ENCODE measurements at places on chromosomes 2 and 18.

GRCh38 chr2:216629784-216630183 lies 3.4 kb upstream of the IGFBP2 start:
- DNase-seq = no peak

DNA sequence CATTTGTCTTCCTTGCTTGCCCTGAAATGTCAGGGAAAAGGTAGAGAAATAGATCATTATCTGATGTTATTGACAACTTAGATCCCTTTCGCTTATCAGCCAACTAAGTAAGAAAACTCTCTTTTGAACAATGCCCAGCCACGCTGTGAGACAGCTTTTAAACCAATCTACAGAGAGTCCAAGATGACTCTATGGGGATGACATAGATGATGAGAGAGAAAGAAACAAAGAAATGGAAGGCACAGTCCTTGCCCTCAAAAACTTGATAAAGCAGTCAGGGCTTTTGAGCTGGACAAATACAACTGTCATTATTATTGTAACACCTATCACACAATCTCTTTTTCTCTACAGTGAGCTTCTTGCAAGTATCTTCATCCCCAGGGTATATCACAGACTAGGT lies 222.6 kb downstream of the SETBP1 start:
- DNase-seq = no peak

GRCh38 chr2:174587579-174587978 lies 10.0 kb downstream of the WIPF1 start:
- no peak for DNase-seq

- DNase-seq = no peak
These were observed 90.1 kb upstream of the LRP1B start for GRCh38 chr2:142220901-142221300.

DNA sequence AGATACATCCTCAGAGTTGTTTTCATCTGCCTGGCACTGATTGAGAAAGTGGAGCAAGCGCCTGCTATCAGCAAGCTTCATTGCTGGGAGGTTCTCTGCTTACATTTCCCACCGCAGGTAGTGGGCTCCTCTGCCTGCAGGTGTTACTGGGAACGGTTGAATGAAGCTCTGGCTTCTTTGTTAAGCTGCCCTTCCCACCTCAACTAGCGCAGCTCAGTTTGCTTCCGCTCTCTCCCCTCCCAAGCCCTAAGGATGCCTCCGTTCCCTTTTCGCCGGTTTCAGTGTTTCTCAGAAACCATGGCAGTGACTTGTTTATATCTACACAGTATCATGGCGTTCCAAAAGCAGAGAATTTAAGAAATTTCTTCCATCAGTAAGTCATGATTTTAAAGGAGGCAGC lies 72.2 kb upstream of the B3GNT7 start:
- no peak for DNase-seq

- no peak for DNase-seq
These were observed 172.2 kb upstream of the RASGRP3 start for GRCh38 chr2:33304032-33304864.

GRCh38 chr2:11947956-11948355 lies 201.5 kb downstream of the LPIN1 start:
- DNase-seq = no peak

DNA sequence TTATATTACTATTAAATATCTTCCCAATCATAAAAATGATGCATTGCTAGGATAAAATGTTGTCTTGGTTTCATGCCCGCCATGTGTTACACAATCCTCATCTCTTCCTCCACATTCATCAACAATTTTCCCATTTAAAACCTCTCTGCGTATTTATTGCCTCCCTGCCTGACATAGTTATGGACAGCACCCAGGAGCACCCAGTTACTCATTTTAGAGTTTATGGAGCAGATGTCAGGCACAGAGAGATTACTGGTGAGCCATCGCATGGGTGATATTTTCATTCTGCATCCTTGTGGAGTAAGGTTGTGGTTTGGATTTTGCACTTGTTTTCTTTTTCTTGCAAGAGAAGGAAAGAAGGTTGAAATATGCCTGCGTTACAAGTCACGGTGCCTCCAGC lies 116.7 kb upstream of the NPAS2 start:
- DNase-seq = no peak

DNA sequence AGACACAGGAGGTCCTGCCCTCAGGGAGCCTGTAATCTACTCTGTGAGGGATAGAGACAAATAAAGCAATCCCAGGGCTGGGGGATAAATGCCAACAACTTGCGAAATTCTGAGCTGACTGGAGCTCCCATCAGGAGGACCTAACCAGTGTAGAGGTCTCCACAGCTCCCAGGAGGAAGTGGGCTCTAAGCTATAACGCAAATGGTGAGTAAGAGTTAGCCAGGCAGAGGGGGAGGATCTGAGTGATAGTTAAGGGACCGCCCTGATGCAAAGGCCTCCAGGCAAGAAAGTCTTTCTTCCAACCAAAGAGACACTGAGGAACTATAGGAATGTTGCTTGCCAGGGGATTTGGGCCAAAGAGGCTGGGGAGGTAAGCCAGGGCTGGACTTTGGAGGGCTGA lies 16.0 kb upstream of the ZNF532 start:
- DNase-seq = no peak

GRCh38 chr2:181848261-181848886 lies 43.2 kb upstream of the ITPRID2 start:
- no peak for DNase-seq

DNA sequence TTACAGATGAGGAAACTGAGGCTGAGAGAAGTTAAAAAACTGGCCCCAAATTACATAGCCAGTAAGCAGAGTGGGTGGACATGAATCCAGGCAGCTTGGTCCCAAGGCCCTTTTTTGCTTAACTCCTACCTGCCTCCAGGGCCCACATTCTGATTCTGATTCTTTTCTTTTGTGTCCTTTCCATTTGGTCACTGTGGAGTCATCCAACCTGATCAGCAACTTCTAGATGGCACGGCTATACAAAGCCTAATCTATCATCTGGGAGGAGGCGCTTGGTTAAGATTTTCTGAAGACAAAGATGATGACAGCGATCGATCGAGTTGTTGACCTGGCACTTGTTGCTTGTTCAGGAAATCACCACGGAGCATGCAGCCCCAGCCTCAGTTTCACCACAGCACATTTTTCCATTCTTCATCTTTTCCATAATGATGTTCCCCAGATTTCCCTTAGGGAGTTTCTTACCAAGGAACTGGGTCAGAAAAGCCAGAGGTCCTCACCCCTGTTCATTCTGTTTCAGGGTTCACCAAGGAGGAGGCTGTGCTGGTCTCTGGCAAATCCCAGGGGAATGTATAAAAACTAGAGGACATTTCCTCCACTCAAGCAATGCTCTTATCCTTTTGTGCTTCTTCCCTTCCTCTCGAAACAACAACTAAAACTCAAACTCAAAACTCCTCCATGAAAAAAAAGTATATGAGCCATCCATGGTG lies 6.9 kb upstream of the IGFBP2 start:
- DNase-seq = no peak

DNA sequence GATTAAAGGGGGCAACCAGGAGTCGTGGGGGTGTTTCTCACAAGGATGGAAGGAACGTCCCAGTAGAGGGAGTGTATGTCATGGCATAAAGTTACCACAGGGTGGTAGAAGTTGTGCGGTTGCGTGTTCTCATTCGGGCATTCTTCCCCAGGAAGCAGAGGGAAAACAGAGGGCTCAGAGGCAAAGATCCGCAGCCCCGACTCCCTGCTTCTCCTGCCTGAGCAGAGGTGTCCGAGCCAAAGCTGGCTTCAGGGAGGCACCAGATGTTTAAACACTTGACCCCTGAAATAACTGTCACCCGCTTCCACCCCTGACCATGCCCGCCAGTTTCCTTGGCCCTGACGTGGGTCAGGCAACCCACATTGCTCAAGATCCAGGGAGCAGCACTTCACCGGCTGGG lies 83.7 kb downstream of the EN1 start:
- no peak for DNase-seq

DNA sequence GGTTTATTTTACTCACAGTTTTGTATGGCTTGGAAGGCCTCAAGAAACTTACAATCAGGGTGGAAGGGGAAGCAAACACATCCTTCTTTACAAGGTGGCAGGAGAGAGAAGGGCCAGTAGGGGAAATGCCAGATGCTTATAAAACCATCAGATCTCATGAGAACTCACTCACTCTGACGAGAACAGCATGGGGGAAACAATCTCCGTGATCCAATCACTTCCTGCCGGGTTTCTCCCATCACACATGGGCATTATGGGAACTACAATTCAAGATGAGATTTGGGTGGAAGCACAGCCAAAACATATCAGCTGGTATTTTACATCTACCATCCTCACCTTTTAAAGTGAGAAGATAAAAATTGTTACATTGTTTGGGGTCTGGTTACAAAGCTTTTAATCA lies 427.9 kb upstream of the CDH7 start:
- DNase-seq = no peak

GRCh38 chr18:51480407-51481261 lies 283.2 kb upstream of the MEX3C start:
- DNase-seq = no peak

DNA sequence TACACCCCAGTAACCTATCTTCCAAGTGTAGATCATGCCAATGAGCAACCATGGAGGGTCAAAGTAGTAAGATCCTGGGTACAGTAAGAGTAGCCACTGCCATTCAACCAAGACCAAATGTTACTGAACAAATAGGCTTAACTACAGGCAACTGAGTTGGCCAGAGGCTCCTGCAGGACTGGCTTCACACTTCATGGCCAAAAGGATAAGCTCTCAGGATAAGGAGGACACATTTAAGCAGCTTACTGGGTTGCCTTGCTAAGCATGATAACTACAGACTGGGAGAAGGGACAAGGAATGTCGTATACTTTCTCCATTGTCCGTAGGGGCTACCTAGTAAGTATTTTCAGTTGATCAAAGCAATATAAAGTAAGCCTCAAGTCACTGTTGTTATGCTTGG lies 174.7 kb downstream of the INO80D start:
- DNase-seq = no peak

GRCh38 chr2:229392196-229392595 lies 121.1 kb upstream of the PID1 start:
- DNase-seq = no peak

GRCh38 chr2:46385786-46386577 lies 88.8 kb downstream of the EPAS1 start:
- DNase-seq = no peak

GRCh38 chr2:114219456-114219855 lies 223.0 kb upstream of the DPP10 start:
- DNase-seq = no peak

- no peak for DNase-seq
These were observed 100.3 kb downstream of the MCFD2 start for GRCh38 chr2:46815121-46815802.

DNA sequence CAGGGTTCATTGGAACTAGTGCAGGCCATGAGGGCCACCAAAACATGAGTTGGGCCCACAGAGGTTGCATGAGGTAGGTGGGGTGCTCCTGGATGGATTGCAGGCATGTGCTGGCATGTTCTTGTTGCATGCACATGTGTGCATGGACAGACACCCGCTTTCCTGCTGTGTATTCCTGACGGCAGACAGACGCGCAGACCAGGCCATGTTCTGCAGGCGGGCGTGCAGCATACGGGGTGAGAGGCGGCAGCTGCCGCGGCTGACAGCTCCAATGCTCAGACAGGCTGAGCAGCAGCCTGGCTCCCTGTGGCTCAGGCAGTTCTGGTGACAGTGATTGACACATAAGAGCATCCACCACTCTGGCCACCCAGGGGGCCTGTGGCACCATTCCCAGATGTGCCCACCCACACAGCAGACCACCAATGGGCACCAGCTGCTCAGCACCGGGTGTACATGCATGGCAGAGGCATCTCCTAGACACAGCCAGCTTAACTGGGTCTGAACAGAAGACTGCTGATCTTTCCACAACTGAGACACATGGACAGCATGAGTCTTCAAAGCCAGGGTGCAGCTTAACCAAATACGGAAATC lies 21.2 kb downstream of the HS1BP3 start:
- DNase-seq = no peak

DNA sequence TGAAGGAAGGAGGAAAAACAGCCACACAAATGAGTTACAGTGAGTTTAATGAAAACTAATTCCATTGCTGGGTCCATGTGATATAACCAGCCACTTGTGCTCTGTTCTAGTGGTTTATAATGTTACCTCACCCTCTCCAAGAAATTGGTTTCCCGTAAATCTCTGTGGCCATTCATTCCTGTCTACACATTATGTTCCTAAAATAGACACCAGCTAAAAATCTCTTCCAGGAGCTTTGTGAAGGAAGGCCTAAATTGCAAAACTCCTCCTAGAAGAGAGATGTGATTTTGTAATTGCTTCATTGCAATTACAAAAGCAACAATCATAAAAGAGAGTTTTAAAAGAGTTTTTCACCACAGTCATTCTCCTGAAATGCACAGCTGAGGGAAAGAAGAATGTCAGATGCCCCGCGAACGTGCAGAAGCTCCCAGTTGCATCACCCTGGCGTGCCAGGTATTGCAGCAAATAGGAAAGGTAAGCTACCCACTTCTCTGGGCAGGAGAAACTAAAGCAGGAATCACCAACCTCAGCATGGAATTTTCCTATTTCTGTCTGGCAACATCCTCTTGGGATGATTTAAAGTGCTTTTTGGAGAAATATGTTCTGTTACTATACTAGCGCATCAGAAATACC lies 1.7 kb downstream of the SCN1A start:
- DNase-seq = no peak

DNA sequence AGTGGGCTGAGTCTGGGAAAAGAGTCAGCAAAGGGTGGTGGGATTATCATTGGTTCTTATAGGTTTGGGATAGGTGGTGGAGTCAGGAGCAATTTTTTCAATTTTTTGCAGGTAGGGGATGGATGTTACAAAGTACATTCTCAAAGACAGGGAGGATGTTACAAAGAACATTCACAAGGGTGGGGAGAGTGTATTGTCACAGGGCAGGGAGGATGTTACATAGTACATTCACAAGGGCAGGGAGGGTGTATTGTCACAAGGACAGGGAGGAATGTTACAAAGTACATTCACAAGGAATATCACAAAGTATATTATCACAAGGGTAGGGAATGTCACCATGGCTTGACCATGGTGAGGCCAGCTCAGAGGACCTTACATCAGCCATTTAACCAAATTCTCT lies 58.6 kb upstream of the WDR75 start:
- DNase-seq = no peak

- DNase-seq = no peak
These were observed 12.4 kb upstream of the VAPA start for GRCh38 chr18:9901377-9901776.

DNA sequence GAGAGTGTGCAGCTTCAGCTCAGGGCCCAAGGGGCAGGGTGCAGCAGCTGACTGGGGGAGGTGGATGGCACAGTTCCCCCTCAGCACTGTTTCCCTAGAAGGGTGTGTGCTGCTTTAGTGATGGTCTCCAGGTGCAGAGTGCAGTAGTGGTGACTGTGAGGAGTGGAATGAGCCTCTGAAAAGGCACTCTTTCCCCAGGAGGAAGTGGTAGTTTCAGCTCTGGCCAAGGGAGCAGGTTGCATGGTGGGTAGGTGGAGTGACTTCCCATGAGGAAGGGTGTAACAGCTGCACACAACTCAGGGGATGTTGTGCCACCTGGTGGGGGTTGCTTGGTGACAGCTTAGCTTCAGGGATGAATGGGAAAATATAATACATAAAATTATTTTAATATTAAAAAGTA lies 251.5 kb upstream of the NXPH2 start:
- DNase-seq = no peak

Data from stimulated activated CD4-positive, alpha-beta T cell treated with anti-CD3 and anti-CD28 coated beads, Interleukin-15, amount 100 ng/mL, for 24 hours (primary cell).